ENCODE measurements at places on chromosomes 3 and 15. TPM values are rescaled to one million over a fixed set of nuclear protein-coding genes. Genes with fewer than 3 reads are reported as not detected.

Gene ZNF662
- total RNA-seq = 0.55 TPM

Gene SMAD6
- total RNA-seq = 14.2 TPM

Gene TM4SF1
- 0.44 TPM for total RNA-seq

Gene LTK
- total RNA-seq = 4.4 TPM

Gene SLC24A5
- not detected for total RNA-seq

Gene FBXO40
- total RNA-seq = not detected

Gene CFAP44
- total RNA-seq = 1.2 TPM

Gene ILDR1
- total RNA-seq = not detected

Gene SAMD7
- total RNA-seq = not detected

Gene BMF
- total RNA-seq = 0.56 TPM

Gene CCR8
- not detected for total RNA-seq

Gene UBAP1L
- 0.71 TPM for total RNA-seq

Gene SPATA12
- total RNA-seq = not detected

Gene PRTG
- 0.09 TPM for total RNA-seq

Gene CPN2
- total RNA-seq = not detected

Gene LRRIQ4
- not detected for total RNA-seq

Gene ACP3
- 0.18 TPM for total RNA-seq

Gene GATA2
- 215 TPM for total RNA-seq

Gene TGM5
- total RNA-seq = not detected

Gene LSAMP
- total RNA-seq = not detected

Gene BOC
- total RNA-seq = not detected

Gene FHIT
- 6.3 TPM for total RNA-seq

Gene SCAANT1
- not detected for total RNA-seq

Gene KIF9
- total RNA-seq = 20.4 TPM

Gene CLDN11
- 0.42 TPM for total RNA-seq

Gene IL1RAP
- 1.3 TPM for total RNA-seq

Gene CPLX3
- not detected for total RNA-seq

Gene TXNRD3
- 1.5 TPM for total RNA-seq

Gene PLSCR5
- not detected for total RNA-seq

Gene DZIP1L
- 0.65 TPM for total RNA-seq

Gene KLF15
- 4.8 TPM for total RNA-seq

Gene TIMP4
- not detected for total RNA-seq

Gene CD96
- 0.78 TPM for total RNA-seq

Measured in K562 (cell line).